Fibroblast of skin of abdomen (primary cell): ENCODE measurements at places on chromosomes 5 and 9.

DNA sequence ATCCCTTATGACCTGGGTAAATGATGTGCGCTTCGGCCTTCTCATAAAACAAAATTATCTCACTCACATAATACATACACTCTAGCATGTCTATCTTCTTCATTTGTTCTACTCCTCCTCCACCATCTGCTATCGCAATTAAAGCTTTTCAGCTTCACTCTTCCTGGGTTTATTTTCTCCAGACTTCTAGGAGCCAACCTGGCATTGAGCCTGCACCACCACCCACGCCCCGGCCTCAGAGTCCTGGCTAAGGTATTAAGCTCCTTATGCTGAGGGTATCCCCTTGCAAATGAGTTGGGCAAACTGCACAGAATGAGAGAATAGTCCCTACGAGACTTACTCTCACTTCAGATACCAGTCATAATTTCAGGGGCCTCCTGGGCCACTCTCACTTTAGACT, 236.1 kb upstream of the CDH12 start:
- no peak for DNase-seq

GRCh38 chr9:33041432-33042188, 16.5 kb downstream of the DNAJA1 start:
- no peak for DNase-seq

DNA sequence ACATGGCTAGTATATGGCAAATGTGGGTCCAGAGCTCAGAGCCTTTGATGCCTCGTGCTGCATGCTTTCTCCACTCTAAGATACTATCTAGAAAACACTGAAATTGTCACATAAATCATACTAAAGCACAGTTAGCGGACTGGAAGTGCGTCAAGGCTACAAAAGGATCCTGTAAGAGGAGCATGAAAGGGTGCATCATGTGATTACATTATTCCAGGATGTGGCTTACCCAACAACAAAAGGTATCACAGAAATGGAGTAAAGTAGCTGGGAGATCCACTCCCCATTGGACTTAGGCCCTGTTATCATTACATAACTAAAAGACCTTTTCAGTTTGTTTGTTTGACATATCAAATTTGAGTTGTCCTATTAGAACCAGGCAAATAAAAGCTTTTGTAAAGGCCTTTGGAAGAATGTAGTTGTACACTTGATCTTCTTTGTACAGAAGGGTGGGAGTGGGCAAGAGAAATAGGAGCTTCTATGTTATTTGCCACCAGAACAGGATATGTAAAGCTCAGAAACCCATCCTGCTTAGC, 6.9 kb downstream of the SLC31A1 start:
- DNase-seq = no peak

GRCh38 chr9:71791875-71792274, 23.6 kb upstream of the CEMIP2 start:
- peak; percentile 90 for DNase-seq

GRCh38 chr9:94649100-94649819, 9.9 kb upstream of the FBP1 start:
- DNase-seq = peak; percentile 53

GRCh38 chr5:1111727-1112289, at the start of gene SLC12A7:
SLC12A7 (minus strand) TSS chr5:1112063; CDS start chr5:1111991, 72 bp downstream.
- no peak for DNase-seq

DNA sequence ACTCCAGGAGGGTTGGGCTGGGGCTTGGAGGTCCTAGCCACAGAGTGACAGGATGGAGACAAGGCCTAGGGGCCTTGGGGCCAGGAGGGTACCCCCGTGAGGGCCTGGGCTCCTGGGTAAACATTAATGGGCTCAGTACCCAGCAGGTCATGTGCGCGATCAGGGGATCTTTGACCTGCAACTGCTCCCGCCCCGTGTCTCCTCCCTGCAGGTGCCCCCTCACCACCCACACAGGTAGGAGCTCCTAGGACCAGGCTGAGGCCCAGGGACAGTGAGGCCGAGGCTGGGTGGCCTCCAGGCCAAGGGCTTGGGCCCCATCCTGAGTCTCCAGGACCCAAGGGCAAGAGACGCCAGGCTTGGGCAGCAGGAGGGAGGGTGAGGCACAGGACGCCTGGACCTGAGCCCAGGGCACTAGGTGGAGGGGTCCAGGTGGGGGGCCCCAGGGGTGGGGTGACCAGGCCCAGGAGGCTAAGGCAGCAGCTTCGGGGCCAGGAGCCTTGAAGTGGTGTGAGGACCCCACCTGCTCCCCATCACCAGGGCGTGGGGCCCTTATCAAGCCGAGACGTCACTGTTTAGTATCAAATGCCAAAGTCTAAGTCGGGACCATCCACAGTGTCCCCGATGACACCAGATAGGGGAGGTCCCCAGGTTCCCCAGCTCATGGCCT, at the start of gene SLC34A3:
Gene SLC34A3 (plus strand): TSS at position 197 of the 667 bp plus-strand sequence. CDS start 802 bp downstream, outside the sequence.
- no peak for DNase-seq

- DNase-seq = peak; percentile 39
Observed at GRCh38 chr5:120568711-120569110, 104.6 kb downstream of the PRR16 start.

GRCh38 chr5:101532430-101532829, 629.3 kb upstream of the ST8SIA4 start:
- DNase-seq = peak; percentile 29
